ENCODE measurements at places on chromosomes 2 and 18. TPM values are rescaled to one million over a fixed set of nuclear protein-coding genes. Genes with fewer than 3 reads are reported as not detected.

DNA sequence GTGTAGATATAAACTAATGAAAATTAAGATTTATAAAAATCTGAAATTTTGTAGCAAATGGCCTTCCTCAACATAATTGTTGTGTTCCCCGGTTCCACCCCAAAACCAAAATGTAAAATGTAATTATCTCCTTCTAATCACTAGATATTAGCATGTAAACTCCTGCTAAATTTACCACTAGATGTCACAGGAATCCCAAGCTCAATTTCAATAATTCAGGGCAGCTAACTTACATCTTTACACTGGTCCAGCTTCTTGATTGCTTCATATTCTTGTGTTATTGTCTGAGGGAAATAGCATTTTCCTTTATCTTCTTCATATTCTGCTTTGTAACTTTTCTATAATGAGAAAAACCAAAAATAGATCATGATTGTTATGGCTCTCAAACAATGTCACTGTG, 42.6 kb downstream of the NEB start:
- H3K36me3 ChIP-seq, result no peaks in the 10 kb centered on the region
- H3K27ac ChIP-seq, result no peak overlapping the region
- DNase-seq, result no peak
- H3K27me3 ChIP-seq, result no peaks in the 10 kb centered on the region

The MOCOS gene
- total RNA-seq, result 0.25 TPM

GRCh38 chr2:104781151-104781550, 72.8 kb upstream of the POU3F3 start:
- H3K27ac ChIP-seq, result no peak overlapping the region
- no peaks in the 10 kb centered on the region for H3K27me3 ChIP-seq
- no peak overlapping the region for H3K4me3 ChIP-seq
- no peaks in the 10 kb centered on the region for H3K4me1 ChIP-seq
- H3K36me3 ChIP-seq, result no peaks in the 10 kb centered on the region
- DNase-seq, result no peak

The ASB18 gene
- total RNA-seq, result 44.4 TPM

GRCh38 chr2:146094185-146094584, 1574.3 kb upstream of the ZEB2 start:
- H3K4me3 ChIP-seq, result no peak overlapping the region
- no peaks in the 10 kb centered on the region for H3K36me3 ChIP-seq
- DNase-seq, result no peak
- H3K27ac ChIP-seq, result no peak overlapping the region

- no peak overlapping the region for H3K27ac ChIP-seq
- DNase-seq, result no peak
- no peak overlapping the region for H3K4me3 ChIP-seq
These were observed 100.1 kb upstream of the ARL4C start for GRCh38 chr2:234596696-234597575.

DNA sequence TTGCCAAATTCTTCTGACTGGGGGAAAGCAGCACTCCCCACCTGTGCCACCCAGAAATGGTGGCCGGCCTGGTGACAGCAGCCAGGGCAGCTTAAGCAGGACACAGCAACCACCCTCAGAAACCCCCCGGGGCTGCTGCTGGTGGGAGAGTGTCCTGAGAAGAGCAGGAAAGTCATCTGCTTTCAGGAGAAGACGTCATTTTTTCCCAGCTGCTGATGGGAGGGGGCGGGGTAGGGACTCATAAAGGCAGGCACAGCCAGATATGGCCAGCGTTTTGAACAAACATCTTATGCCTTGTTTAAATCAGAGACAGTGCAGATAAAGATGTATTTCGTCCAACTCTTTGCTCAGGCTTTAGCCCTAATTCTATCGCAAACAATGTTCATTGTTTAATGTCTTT, 139.5 kb downstream of the LRRC30 start:
- peak overlapping the region; percentile 76 for H3K27ac ChIP-seq
- no peaks in the 10 kb centered on the region for H3K27me3 ChIP-seq
- peaks cover 74% of the 10 kb centered on the region for H3K4me1 ChIP-seq
- DNase-seq, result peak; percentile 62
- H3K36me3 ChIP-seq, result no peaks in the 10 kb centered on the region
- H3K4me3 ChIP-seq, result no peak overlapping the region

The CRACDL gene
- total RNA-seq, result 2.9 TPM

The ZAP70 gene
- total RNA-seq, result 0.99 TPM

GRCh38 chr2:11684894-11685460, 15.0 kb upstream of the NTSR2 start:
- no peak overlapping the region for H3K27ac ChIP-seq
- no peak overlapping the region for H3K4me3 ChIP-seq
- no peak for DNase-seq

The SLC8A1 gene
- 827 TPM for total RNA-seq

DNA sequence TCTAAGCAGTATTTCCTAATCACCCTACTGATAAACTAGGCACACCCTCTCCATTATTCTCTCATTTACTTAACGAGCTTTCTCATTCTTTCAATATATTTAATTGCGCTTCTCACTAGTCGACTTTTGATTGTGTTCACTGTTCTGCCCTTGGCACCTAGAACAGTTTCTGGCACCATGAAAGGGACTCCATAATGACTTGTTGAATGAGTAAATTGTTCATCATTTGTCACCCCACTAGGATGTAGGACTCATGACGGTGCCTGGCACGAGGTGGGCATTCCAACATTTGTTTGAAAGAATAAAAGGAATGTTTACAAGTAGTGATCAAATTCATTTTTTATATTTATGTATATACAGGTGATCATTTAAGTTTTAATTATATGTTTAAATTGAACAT, 123.7 kb downstream of the DIS3L2 start:
- H3K27ac ChIP-seq, result no peak overlapping the region
- H3K4me1 ChIP-seq, result no peaks in the 10 kb centered on the region
- DNase-seq, result no peak
- H3K27me3 ChIP-seq, result no peaks in the 10 kb centered on the region
- no peaks in the 10 kb centered on the region for H3K36me3 ChIP-seq

DNA sequence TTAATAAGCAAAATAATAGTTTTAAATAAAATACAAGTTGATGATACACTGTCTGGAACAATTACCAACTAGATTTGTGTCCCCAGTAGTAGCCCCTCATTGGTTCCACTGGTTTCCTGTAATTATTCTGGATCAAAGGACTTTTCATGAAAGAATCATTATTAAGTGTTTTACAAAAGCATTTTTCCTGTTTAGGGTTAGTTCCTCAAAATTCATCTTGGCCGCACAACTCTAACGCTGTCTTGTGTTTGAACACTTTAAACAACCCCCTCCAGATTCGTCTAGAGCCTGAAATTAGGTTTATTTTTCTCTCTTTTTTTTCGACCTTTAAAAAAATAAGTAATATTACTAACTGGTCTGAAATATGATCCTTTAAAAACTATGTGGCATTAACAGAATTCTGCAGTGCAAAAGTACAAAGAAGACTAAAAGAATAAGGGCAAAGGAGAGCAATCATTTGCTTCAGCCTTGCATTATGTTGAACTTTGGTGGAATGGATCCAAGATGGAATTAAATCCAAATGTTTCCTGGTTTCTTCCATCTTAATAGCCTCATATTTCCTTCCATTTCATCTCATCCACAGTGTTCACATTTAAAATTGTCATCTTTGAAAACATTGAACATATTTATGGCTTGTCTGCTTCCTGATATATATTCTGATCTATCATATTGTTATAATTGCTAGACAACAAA, 678.4 kb downstream of the IRS1 start:
- DNase-seq, result no peak
- H3K27ac ChIP-seq, result no peak overlapping the region
- H3K4me1 ChIP-seq, result no peaks in the 10 kb centered on the region
- no peaks in the 10 kb centered on the region for H3K27me3 ChIP-seq
- no peak overlapping the region for H3K4me3 ChIP-seq

The RTP5 gene
- total RNA-seq, result not detected

DNA sequence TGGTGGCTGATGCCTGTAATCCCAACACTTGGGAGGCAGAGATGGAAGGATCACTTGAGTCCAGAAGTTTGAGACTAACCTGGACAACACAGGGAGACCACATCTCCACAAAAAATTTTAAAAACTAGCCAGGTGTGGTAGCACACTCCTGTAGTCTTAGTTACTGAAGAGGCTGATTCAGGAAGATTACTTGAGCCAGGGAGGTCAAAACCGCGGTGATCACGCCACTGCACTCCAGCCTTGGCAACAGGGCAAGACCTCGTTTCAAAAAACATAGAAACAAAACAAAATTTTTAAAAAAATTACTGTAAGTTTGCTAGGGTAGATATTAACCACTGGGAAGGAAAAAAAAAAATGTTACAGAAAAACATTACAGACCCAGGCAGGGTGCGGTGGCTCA, 5.8 kb downstream of the ATL2 start:
- peaks cover 17% of the 10 kb centered on the region for H3K4me1 ChIP-seq
- H3K36me3 ChIP-seq, result no peaks in the 10 kb centered on the region
- no peak for DNase-seq

Data from heart left ventricle (tissue), 16 donors.